ENCODE measurements at places on chromosomes 12 and 14. TPM values are rescaled to one million over a fixed set of nuclear protein-coding genes. Genes with fewer than 3 reads are reported as not detected.

- no peaks in the 10 kb centered on the region for H3K36me3 ChIP-seq
- no peak for DNase-seq
- H3K4me1 ChIP-seq, result no peaks in the 10 kb centered on the region
- H3K27ac ChIP-seq, result no peak overlapping the region
- H3K4me3 ChIP-seq, result no peak overlapping the region
- H3K27me3 ChIP-seq, result peaks cover 21% of the 10 kb centered on the region
Measured at GRCh38 chr14:97187916-97188315, 390.7 kb downstream of the VRK1 start.

- H3K27me3 ChIP-seq, result no peaks in the 10 kb centered on the region
- H3K36me3 ChIP-seq, result peaks cover 8% of the 10 kb centered on the region
- DNase-seq, result no peak
- peak overlapping the region; percentile 96 for H3K27ac ChIP-seq
- H3K4me1 ChIP-seq, result peaks cover 67% of the 10 kb centered on the region
Measured at GRCh38 chr14:101965181-101965544, 790 bp downstream of the DYNC1H1 start.

- H3K27me3 ChIP-seq, result peaks cover 23% of the 10 kb centered on the region
- no peak overlapping the region for H3K4me3 ChIP-seq
- H3K36me3 ChIP-seq, result no peaks in the 10 kb centered on the region
- H3K4me1 ChIP-seq, result peaks cover 5% of the 10 kb centered on the region
- H3K27ac ChIP-seq, result no peak overlapping the region
- no peak for DNase-seq
Measured at GRCh38 chr12:5072311-5072710, 28.6 kb downstream of the KCNA5 start.

GRCh38 chr14:99389174-99389826 is 91.4 kb downstream of the SETD3 start:
- H3K27me3 ChIP-seq, result no peaks in the 10 kb centered on the region
- peaks cover 8% of the 10 kb centered on the region for H3K4me1 ChIP-seq
- H3K36me3 ChIP-seq, result peaks cover 5% of the 10 kb centered on the region

C12orf54 gene
- total RNA-seq, result not detected

COPS7A gene
- total RNA-seq, result 59.3 TPM

DNA sequence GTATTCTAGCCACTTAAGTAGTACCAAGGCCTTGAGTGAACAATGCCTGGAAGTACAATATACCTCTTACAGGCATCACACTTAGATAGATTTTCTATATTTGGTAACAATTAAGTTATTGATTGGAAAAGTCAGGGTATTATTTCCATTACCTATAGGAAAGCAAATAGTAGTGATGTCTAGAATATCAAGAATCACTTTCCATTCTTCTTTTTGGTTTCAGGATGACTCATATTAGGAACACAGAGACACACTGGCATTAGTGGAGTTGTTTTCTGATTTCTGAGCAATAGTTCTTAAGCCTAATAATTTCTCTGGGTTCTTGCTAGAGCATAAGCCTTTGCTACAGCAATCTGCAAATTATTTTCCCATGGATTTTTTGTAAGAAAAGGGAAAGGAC is 1640.0 kb upstream of the SEL1L start:
- no peak for DNase-seq
- H3K27me3 ChIP-seq, result no peaks in the 10 kb centered on the region
- H3K27ac ChIP-seq, result no peak overlapping the region
- H3K36me3 ChIP-seq, result no peaks in the 10 kb centered on the region
- no peak overlapping the region for H3K4me3 ChIP-seq

- no peaks in the 10 kb centered on the region for H3K27me3 ChIP-seq
- peaks cover 48% of the 10 kb centered on the region for H3K4me1 ChIP-seq
- peak overlapping the region; percentile 10 for H3K27ac ChIP-seq
- no peak for DNase-seq
- H3K4me3 ChIP-seq, result no peak overlapping the region
- no peaks in the 10 kb centered on the region for H3K36me3 ChIP-seq
Measured at GRCh38 chr14:69626132-69626500, 14.7 kb downstream of the SUSD6 start.

DNA sequence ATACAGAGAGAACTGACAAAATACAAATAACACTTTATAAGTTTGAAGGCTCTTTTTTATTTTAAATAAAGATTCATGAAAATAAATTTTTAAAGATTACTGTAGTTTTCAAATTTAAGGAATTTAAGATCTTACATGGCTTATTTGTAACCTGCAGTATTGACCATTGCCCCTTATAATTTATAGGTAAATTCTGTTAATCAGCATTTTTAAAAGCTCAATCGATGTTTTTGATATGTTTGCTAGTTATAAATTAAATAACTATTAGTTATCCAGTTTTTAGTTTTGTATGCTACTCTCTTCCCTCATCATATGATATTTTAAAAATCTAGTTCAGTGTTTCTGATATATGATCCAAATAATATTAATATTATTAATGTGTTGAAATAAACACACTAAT is 109.9 kb downstream of the MON2 start:
- H3K27me3 ChIP-seq, result no peaks in the 10 kb centered on the region
- peaks cover 6% of the 10 kb centered on the region for H3K36me3 ChIP-seq
- H3K4me3 ChIP-seq, result no peak overlapping the region
- DNase-seq, result no peak

DNA sequence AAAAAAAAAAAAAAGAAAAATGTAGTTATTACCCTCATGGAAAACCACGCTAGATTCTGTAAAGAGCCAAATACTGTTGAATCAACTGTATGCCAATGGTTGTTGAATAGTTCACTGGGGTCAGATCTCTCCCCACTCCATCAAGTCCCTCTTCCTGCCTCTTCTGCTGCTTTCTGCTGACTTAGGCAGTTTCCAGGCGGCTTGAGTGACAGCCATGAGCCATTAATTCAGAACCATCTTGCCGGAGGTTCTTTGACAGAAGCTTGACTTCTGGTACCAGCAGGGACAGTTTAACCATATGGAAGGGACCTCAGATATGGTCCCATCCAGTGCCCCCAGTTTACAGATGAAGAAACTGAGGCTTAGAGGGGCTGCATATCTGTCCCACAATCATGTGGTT is 34.5 kb downstream of the TSPAN11 start:
- no peak overlapping the region for H3K27ac ChIP-seq
- H3K4me1 ChIP-seq, result no peaks in the 10 kb centered on the region
- peaks cover 35% of the 10 kb centered on the region for H3K27me3 ChIP-seq
- no peaks in the 10 kb centered on the region for H3K36me3 ChIP-seq
- no peak for DNase-seq
- H3K4me3 ChIP-seq, result no peak overlapping the region

DNA sequence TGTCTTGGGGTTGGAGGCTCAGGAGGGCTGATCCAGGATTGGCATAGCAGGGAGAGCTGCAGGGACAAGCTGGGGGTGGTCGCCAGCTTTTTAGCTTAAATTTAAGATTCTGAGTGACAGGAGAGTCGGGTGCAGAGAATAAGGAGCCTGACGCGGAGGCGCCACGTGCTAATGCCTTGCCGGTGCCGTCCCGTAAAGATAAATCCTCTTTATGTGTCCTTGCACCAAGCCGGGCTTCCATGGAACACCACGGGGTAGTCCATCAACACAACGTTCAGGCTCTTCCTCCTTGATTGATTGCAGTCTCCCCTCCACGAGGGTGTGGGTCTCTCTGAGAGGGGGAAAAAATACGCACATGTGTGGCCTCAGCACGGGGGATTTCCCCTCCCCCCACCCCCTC is 3.9 kb downstream of the DLK1 start:
- peaks cover 13% of the 10 kb centered on the region for H3K4me1 ChIP-seq
- no peaks in the 10 kb centered on the region for H3K36me3 ChIP-seq
- H3K4me3 ChIP-seq, result no peak overlapping the region
- DNase-seq, result no peak
- no peak overlapping the region for H3K27ac ChIP-seq

DNA sequence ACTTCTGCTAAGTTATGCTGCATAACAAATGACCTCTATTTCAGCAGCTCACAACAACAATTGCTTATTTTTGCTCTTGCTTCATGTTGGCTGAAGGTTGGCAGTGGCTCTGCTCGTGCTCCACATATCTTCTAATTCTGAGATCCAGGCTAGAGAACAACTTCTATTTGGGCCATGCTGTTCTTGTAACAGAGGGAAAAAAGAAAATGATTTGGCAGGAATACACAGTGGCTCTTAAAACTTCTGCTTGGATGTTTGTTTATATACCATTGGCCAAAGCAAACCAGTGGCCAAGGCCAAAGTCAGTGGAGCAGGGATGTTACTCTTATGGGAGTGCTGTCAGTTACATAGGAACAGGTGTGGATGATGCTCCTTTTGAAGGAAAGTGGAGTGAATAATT is 32.1 kb downstream of the GPHN start:
- no peaks in the 10 kb centered on the region for H3K27me3 ChIP-seq
- no peaks in the 10 kb centered on the region for H3K36me3 ChIP-seq
- no peaks in the 10 kb centered on the region for H3K4me1 ChIP-seq
- no peak overlapping the region for H3K4me3 ChIP-seq
- H3K27ac ChIP-seq, result no peak overlapping the region

ZDHHC17 gene
- 36.0 TPM for total RNA-seq

GRCh38 chr14:34383839-34384238 is 78.2 kb downstream of the SPTSSA start:
- no peak for DNase-seq
- no peaks in the 10 kb centered on the region for H3K27me3 ChIP-seq
- H3K27ac ChIP-seq, result no peak overlapping the region
- H3K4me1 ChIP-seq, result peaks cover 18% of the 10 kb centered on the region

DNA sequence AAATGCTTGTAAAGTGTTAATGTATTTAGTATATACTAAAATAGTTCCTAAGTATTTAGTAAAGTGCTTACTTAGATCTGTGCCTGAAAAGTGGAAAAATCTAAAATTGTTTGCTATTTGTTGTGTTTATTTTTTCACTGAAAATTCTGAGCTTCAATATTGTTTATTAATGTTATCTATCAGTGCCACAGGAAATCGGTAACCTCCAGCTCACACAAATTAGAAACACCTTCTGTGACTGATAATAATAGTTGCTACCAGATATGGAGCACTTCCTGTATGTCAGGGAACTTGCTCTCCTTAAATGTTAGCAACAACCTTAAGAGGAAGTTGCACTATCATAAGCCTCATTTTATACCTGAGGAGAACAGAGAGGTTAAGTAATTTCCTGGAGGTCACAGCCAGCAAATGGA is 723 bp upstream of the LRP10 start:
- peaks cover 14% of the 10 kb centered on the region for H3K36me3 ChIP-seq
- no peaks in the 10 kb centered on the region for H3K27me3 ChIP-seq
- peak overlapping the region; percentile 87 for H3K4me3 ChIP-seq
- no peak for DNase-seq
- peaks cover 25% of the 10 kb centered on the region for H3K4me1 ChIP-seq
- peak overlapping the region; percentile 97 for H3K27ac ChIP-seq

- no peak for DNase-seq
- no peak overlapping the region for H3K27ac ChIP-seq
- H3K36me3 ChIP-seq, result no peaks in the 10 kb centered on the region
- no peaks in the 10 kb centered on the region for H3K27me3 ChIP-seq
- H3K4me3 ChIP-seq, result no peak overlapping the region
Measured at GRCh38 chr12:119528241-119528640, 65.3 kb upstream of the TMEM233 start.

- H3K4me1 ChIP-seq, result peaks cover 20% of the 10 kb centered on the region
- no peak overlapping the region for H3K4me3 ChIP-seq
- no peak for DNase-seq
- H3K27ac ChIP-seq, result no peak overlapping the region
- H3K27me3 ChIP-seq, result no peaks in the 10 kb centered on the region
Measured at GRCh38 chr12:105848286-105848685, 290.5 kb downstream of the NUAK1 start.

CACNA2D4 gene
- total RNA-seq, result 0.92 TPM

LAG3 gene
- total RNA-seq, result 1.0 TPM

DNA sequence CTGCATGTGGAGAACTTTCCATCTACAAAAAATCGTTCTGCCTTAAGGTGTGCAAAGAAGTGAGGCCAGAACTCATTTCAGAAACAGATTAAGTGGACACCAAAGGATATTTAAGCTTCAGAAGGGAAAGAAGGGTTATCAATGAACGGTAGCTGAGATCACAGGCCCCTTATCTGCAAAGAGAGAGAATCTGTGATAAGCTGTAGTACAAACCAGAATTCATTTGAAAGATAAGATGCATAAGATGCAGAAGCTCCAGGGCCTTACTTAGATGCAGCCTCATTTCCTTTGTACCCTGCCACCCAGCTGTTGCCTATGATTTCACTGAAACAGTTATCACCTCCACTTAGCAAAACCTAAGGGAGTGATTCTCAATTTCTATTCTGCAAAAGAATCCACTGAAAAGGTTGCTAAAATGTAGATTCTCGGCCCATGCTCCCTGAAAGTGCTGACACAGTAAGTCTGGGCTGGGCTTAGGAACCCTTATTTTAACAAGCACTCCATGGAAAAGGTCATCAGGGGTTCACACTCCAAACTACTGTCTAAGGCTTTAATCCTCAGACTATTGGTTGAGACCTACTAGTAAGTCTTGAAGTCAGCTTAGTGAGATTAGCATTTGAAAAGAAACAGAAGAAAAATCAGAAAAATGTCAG is 64.8 kb downstream of the HELB start:
- no peaks in the 10 kb centered on the region for H3K27me3 ChIP-seq
- H3K27ac ChIP-seq, result no peak overlapping the region
- H3K4me3 ChIP-seq, result no peak overlapping the region
- no peaks in the 10 kb centered on the region for H3K36me3 ChIP-seq
- H3K4me1 ChIP-seq, result no peaks in the 10 kb centered on the region
- DNase-seq, result no peak

PAX9 gene
- 0.28 TPM for total RNA-seq

- H3K4me3 ChIP-seq, result no peak overlapping the region
- DNase-seq, result no peak
- peaks cover 8% of the 10 kb centered on the region for H3K27me3 ChIP-seq
- H3K36me3 ChIP-seq, result no peaks in the 10 kb centered on the region
- peaks cover 22% of the 10 kb centered on the region for H3K4me1 ChIP-seq
Measured at GRCh38 chr14:46574221-46574977, 77.2 kb downstream of the RPL10L start.

LMNTD1 gene
- 0.75 TPM for total RNA-seq

DNA sequence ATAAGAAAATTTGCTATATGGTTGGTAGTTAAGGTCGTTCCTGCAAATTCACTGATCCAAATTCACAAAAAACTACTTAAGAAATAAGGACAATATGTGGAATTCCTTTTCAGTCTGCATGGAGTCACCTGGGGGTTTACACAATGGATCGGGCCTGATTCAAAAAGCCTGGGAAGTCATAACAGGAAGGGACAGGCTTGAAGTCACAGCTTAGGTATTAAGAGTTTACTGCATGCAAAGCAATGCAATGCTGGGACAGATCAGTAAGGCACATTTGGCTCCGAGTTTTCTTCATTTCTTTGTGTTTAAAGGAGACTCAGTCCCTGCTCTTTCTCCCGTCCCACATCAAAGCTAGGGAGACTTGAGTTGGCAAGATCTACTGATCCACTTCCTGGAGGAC is 153.3 kb downstream of the NTF3 start:
- DNase-seq, result no peak
- H3K4me3 ChIP-seq, result no peak overlapping the region
- no peaks in the 10 kb centered on the region for H3K27me3 ChIP-seq
- no peaks in the 10 kb centered on the region for H3K36me3 ChIP-seq
- H3K27ac ChIP-seq, result no peak overlapping the region
- H3K4me1 ChIP-seq, result peaks cover 44% of the 10 kb centered on the region

- peaks cover 8% of the 10 kb centered on the region for H3K4me1 ChIP-seq
- no peaks in the 10 kb centered on the region for H3K27me3 ChIP-seq
- no peak for DNase-seq
Measured at GRCh38 chr12:28172434-28173030, 17.7 kb upstream of the CCDC91 start.

NYNRIN gene
- 20.0 TPM for total RNA-seq

GRCh38 chr14:88384718-88385117 is 739 bp upstream of the SPATA7 start:
- H3K27me3 ChIP-seq, result peaks cover 9% of the 10 kb centered on the region
- H3K27ac ChIP-seq, result peak overlapping the region; percentile 93
- no peak for DNase-seq
- no peaks in the 10 kb centered on the region for H3K36me3 ChIP-seq

ACOT6 gene
- not detected for total RNA-seq

LRFN5 gene
- 0.10 TPM for total RNA-seq

Measured in chondrocyte (in vitro differentiated cells).